ENCODE measurements at places on chromosomes 1 and 21.
A peak's percentile ranks its signal among the peaks of the same experiment; 100 is the strongest.

GRCh38 chr1:60567256-60567655 lies 493.7 kb upstream of the C1orf87 start:
- no peak for DNase-seq

GRCh38 chr1:57217905-57218304 lies 206.0 kb downstream of the DAB1 start:
- DNase-seq = no peak

DNA sequence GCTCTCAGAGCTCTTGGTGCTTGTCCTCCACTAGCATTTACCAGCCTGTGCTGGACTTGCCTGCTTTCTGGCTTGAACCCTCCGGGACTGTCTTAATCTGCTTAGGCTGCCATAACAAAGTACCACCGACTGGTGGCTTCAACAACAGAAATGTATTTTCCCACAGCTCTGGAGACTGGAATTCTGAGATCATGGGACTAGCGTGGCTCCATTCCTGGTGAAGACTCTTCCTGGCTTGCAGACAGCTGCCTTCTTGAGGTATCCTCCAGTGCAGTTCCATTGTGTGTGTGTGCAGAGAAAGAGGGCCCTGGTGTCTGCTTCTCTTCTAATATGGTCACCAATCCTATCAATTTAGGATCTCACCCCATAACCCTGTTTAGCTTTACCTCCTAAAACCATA lies 22.0 kb upstream of the RCAN1 start:
- no peak for DNase-seq

GRCh38 chr1:100232156-100232555 lies 17.5 kb downstream of the DBT start:
- DNase-seq = no peak

DNA sequence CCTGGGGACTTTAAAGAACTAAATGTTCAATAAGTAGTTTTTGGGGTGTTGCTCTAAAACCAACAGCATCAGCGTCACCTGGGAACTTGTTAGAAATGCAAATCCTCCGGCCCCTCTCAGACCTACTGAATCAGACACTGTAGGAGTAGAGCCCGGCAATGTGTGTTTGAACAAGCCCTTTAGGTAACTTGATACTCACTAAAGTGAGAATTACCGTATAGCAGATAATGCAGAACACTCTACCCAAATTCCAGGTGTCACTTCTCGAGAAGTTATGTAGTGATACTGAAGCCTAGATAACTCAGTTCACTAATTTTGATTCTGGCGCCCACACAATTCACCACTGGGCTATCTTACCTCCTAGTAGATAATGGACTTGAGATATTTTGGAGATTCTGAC lies 3.7 kb upstream of the DPT start:
- DNase-seq = peak; percentile 23

DNA sequence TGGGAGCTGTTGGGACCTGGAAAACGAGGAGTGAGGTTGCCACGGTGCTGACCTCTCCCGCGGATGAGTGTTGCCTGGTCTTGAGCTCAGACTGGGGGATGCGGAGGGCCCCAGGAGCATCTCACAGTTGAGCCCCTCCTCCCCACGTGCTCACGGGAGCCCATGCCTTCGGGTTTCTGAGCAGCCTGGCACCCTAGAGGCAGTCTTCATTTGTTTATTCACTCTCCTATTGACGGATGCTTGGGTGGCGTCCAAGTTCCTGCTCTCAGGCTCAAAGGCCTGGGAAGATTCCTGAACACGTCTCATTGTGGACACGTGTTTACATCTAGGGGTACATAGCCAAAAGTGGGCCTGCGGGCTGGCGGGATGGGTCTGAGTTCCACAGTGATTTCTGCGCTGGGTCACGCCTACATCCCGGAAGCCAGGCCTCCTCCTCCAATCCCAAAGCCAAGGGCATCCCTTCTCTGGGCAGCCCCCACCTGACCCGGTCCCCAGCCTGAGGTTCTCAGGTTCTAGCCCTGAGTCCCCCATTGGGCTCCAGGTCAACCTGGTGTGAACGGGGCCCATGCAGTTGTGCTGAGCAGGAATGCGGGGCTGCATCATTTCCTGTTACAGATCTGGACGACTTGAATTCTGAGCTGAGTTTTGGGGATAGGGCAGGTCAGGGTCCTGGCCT lies 14.7 kb downstream of the WNT3A start:
- DNase-seq = no peak

- no peak for DNase-seq
Measured at GRCh38 chr21:36513430-36513829, 33.5 kb upstream of the CLDN14 start.

GRCh38 chr1:30476476-30476875 lies 246.9 kb downstream of the MATN1 start:
- DNase-seq = no peak

DNA sequence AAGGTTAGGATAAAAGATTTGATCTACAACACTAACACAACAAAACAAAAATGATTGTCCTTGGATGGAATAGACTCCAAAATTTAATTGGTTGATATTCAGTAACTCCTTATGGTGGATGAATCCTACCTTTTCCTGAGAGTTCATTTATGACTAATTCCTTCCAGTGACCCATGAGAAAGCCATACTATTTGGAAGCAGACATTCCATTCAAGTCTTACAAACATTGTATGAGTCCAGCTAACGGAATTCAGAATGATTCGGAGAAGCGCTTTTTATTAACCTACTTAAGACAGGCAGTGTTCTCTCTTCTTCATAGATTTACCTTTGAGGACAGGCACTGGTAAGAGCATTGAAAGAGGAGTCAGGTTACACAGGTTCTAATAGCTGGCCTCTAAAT lies 155.6 kb upstream of the ZNF648 start:
- no peak for DNase-seq
